ENCODE measurements at places on chromosomes 7 and 10.

DNA sequence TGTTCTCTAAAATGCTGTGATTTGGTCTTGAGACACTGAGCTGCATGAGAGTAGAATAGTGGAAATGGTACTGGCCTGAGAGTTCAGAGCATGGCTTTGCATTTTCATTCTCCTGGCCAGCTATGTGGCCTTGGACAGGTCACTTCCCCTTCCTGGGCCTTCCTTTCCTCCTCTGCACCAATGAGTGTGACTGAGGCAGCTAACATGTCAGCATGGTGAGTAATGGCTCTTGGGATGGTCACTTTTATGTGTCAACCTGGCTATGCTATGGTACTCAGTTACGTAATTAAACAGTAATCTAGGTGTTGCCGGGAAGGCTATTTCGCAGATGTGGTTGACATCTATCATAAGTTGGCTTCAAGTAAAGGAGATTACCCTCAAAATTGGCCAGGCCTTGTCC is 109.3 kb downstream of the RTKN2 start:
- no peak for DNase-seq

- no peak for DNase-seq
Measured at GRCh38 chr10:33967606-33968120, 633.2 kb upstream of the NRP1 start.

- DNase-seq: no peak
Measured at GRCh38 chr10:33067481-33067880, 109.5 kb upstream of the ITGB1 start.

GRCh38 chr7:31883761-31884164 is 186.4 kb downstream of the PDE1C start:
- no peak for DNase-seq

DNA sequence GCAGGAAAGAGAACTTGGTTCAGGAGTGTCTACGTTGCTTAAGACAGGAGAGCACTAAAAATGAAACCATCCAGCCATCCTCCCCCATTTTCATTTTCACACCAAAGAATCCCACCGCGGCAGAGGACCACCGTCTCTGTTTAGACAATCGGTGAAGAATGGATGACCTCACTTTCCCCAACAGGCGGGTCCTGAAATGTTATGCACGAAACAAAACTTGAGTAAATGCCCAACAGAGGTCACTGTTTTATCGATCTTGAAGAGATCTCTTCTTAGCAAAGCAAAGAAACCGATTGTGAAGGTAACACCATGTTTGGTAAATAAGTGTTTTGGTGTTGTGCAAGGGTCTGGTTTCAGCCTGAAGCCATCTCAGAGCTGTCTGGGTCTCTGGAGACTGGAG is 1.4 kb upstream of the IL6 start:
- DNase-seq: no peak

All from NCI-H1436 treated with DMSO at 0.1 percent for 48 hours (cell line).